ENCODE measurements at places on chromosomes 11 and 22. TPM values are rescaled to one million over a fixed set of nuclear protein-coding genes. Genes with fewer than 3 reads are reported as not detected.

- DNase-seq: no peak
These were observed 50.3 kb upstream of the SORL1-AS1 start for GRCh38 chr11:121503051-121503450.

- DNase-seq: no peak
These were observed 39.0 kb downstream of the ZC3H7B start for GRCh38 chr22:41340357-41340756.

GRCh38 chr11:70383664-70384565 lies 14.4 kb upstream of the CTTN start:
- no peak for DNase-seq

OR2AG2 gene
- total RNA-seq: not detected

GRCh38 chr22:25557218-25557617 lies 7.3 kb upstream of the GRK3 start:
- DNase-seq: no peak

GRCh38 chr11:121466063-121466794 lies 13.5 kb upstream of the SORL1-AS1 start:
- DNase-seq: no peak
